GM12864 (cell line): ENCODE measurements at places on chromosomes 6 and 20.

DNA sequence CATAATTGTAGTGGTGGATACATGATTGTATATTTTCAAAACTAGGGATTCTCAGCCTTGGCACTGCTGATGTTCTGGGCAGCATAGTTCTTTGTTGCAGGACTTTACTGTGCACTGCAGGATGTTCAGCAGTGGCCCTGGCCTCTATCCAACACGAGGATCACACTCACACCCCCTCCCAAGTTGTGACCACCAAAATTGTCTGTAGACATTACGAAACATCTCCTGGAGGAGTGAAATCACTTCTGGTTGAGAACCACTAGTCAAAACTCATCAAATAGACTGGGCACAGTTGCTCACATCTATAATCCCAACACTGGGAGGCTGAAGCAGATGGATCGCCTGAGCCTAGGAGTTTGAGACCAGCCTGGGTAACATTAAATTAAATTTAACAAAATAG is 123.1 kb upstream of the CDYL start:
- no peak for DNase-seq

DNA sequence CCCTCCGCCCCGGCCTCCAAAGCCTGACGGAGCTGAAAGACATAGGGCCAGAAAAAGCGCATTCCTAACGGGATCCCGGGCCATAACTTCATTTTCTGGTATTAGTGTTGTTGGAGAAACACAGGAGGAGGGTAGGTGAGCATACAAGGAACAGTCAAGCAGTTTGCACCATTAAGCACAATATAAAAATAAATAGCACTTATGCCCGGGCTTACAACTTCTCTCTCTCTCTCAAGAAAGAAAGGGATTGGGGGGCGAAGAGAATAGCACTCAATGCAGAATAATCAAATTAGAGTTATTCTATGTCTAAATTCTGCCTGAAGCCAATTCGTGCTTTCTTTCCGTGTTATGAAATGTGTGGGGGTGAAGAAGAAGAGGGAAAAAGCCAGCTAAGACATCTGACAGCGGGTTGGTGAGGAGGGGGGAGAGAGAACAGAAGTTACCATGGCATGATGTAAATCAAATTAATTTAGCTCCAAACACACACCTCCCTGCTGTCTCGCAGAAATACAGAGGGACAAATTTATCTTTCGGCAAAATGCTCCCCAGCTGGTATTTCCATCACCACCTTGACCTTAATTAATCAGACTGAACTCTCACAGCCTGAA is 508 bp upstream of the METTL24 start:
- DNase-seq, result no peak

DNA sequence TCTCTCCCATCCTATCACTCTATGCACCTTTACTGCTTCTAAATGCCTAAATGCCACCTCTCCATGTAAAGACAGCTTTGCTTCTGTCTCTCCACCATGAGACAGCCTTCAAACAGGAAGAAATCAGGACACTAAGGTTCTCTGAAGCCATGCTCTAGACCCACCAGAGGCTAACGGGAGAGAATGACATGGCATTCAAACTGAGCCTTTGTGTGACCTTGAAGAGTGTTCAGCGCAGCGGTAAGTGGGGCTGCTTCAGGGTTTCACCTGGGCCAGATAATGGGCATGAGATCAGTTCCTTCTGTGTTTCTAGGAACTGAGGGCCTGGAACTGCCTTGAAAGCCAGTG is 20.1 kb downstream of the FAM50B start:
- no peak for DNase-seq

- no peak for DNase-seq
Observed at GRCh38 chr20:10553326-10553984, 118.3 kb downstream of the SLX4IP start.

GRCh38 chr20:53126185-53126584 is 154.0 kb downstream of the TSHZ2 start:
- DNase-seq, result no peak

GRCh38 chr6:13012977-13013680 is 296.6 kb downstream of the PHACTR1 start:
- DNase-seq, result no peak

DNA sequence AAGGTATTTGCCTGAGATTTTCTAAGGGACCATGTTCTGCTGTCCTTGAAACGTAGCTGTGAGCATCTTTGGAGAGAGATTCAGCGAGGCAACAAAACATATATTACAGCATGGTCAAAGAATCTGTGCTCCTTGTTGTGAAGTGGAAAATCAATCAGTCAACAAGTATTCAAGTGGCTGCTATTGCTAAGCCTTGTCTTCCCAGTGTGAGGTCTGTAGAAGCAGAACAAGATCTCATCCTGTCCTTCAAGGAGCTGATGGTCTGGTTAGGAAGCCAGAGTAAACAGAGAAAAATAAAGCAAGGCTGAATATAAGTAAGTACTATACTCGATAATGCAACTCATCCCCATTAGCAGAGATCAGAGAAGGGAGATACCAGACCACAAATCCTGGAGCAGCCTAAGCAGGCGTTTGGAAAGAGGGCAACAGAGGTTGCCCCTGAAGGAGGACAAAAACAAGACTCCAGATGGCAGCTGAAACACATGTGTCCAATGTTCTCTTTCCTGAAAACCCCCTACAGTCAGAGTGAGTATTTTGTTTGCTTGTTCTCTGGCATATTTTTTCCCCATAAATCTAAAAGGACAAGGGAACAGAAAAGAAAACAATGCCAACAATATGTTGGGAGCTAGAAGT is 392.0 kb downstream of the SYNE1 start:
- DNase-seq, result no peak

GRCh38 chr6:112221981-112222852 is 32.1 kb downstream of the LAMA4 start:
- DNase-seq, result no peak
